ENCODE measurements at places on chromosomes 7 and 10. TPM values are rescaled to one million over a fixed set of nuclear protein-coding genes. Genes with fewer than 3 reads are reported as not detected.

DNA sequence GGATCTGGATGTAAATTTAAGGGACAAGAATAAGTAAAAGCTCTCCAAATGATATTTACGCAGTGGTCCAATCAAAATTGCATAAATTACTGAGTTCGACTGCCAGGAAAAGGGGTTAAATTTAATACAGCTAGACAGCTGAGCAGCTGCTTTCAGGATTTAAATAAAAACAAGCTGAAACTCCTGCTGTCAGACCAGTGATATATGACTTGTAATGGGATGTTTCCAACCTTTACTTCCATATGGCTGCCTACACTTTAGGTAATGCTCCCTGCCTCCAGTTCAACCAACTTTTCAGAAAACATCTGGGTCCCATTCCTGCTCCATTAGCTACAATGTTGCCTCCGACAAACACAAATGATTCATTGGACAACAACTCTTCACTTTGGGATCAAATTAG, 326.3 kb upstream of the DGKB start:
- H3K4me3 ChIP-seq = no peak overlapping the region
- no peaks in the 10 kb centered on the region for H3K4me1 ChIP-seq
- H3K27me3 ChIP-seq = no peaks in the 10 kb centered on the region
- H3K36me3 ChIP-seq = no peaks in the 10 kb centered on the region

GRCh38 chr10:11532306-11532705, 79.1 kb downstream of the USP6NL start:
- H3K27ac ChIP-seq = no peak overlapping the region
- H3K36me3 ChIP-seq = no peaks in the 10 kb centered on the region
- no peak for DNase-seq
- no peak overlapping the region for H3K4me3 ChIP-seq
- no peaks in the 10 kb centered on the region for H3K27me3 ChIP-seq
- H3K4me1 ChIP-seq = peaks cover 15% of the 10 kb centered on the region

GRCh38 chr7:133434246-133434865, 181.5 kb downstream of the EXOC4 start:
- no peak overlapping the region for H3K27ac ChIP-seq
- no peak overlapping the region for H3K4me3 ChIP-seq
- no peak for DNase-seq
- H3K4me1 ChIP-seq = peaks cover 5% of the 10 kb centered on the region
- no peaks in the 10 kb centered on the region for H3K27me3 ChIP-seq

GRCh38 chr10:1123198-1123597, 67.0 kb downstream of the WDR37 start:
- peaks cover 87% of the 10 kb centered on the region for H3K36me3 ChIP-seq
- no peak overlapping the region for H3K4me3 ChIP-seq
- no peaks in the 10 kb centered on the region for H3K4me1 ChIP-seq
- no peak for DNase-seq
- H3K27ac ChIP-seq = no peak overlapping the region

GRCh38 chr10:76892766-76893479, 744.7 kb downstream of the KCNMA1 start:
- no peaks in the 10 kb centered on the region for H3K36me3 ChIP-seq
- H3K27ac ChIP-seq = no peak overlapping the region
- no peak for DNase-seq
- H3K4me3 ChIP-seq = no peak overlapping the region
- H3K27me3 ChIP-seq = no peaks in the 10 kb centered on the region

GRCh38 chr7:79452495-79453265, 787 bp downstream of the MAGI2 start:
- peak overlapping the region; percentile 94 for H3K27ac ChIP-seq
- peak overlapping the region; percentile 76 for H3K4me3 ChIP-seq
- H3K36me3 ChIP-seq = no peaks in the 10 kb centered on the region
- H3K27me3 ChIP-seq = no peaks in the 10 kb centered on the region

GRCh38 chr7:139118234-139118804, 8.8 kb upstream of the ZC3HAV1 start:
- no peak overlapping the region for H3K27ac ChIP-seq
- peaks cover 7% of the 10 kb centered on the region for H3K4me1 ChIP-seq
- no peak overlapping the region for H3K4me3 ChIP-seq
- H3K27me3 ChIP-seq = no peaks in the 10 kb centered on the region

DNA sequence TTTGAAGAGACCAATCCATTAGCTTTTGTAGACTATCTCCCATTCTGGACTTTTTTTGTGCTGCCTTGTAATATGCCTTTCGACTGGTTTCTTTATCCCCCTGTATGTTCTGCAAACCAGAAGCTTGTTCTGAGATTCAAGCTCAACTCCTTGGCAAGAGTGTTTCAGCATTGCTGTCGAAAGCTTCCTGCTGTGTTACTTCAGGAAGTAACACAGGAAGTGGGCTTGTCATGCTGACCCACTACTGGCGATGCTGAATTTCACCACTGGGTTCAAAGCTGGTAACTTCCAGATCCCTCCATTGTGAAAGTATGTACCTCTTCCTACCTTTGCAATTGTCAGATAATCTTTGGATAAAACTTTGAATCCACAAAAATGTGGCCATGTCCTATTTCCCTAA, 57.9 kb upstream of the INSYN2A start:
- peaks cover 19% of the 10 kb centered on the region for H3K36me3 ChIP-seq
- H3K27me3 ChIP-seq = no peaks in the 10 kb centered on the region
- no peak for DNase-seq

DNA sequence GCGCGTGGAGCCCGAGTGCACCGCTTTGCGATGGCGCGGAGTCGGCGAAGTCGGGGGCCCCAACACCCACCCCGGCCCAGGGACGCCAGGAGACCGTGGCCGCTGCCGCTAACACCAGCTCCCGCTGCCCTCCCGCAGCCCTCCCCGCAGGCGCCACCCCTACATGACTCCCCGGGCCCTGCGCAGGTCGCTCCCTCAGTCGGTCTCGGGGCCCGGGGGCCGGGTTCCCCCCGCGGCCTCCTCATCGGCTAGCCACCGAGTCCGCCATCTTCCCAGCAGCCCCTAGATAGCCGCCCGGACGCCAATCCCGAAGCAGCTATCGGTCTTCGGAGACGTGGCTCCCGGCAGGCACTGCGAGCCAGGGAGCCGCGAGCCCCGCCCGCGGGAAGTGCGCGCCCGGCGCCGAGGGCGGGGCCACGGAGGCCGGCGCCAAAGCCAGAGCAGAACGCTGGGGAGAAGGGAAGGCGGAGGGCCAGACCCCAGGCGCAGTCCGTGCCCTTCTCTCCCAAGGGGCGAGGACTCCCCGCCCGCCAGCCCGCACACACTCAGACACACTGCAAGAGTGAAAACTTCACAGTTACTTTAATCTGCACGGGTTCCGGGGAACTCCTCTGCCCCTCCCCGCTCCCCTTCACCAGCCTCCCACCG, at the start of gene FASTK:
TSS of gene FASTK (minus strand) at position 288 of the 648 bp plus-strand sequence. CDS start at position 245, 43 bp downstream.
- H3K36me3 ChIP-seq = peaks cover 9% of the 10 kb centered on the region
- peak; percentile 95 for DNase-seq
- peak within 1 kb of the TSS; percentile 78 for H3K4me3 ChIP-seq
- peaks cover 50% of the 10 kb centered on the region for H3K4me1 ChIP-seq
- peak within 1 kb of the TSS; percentile 88 for H3K27ac ChIP-seq

DNA sequence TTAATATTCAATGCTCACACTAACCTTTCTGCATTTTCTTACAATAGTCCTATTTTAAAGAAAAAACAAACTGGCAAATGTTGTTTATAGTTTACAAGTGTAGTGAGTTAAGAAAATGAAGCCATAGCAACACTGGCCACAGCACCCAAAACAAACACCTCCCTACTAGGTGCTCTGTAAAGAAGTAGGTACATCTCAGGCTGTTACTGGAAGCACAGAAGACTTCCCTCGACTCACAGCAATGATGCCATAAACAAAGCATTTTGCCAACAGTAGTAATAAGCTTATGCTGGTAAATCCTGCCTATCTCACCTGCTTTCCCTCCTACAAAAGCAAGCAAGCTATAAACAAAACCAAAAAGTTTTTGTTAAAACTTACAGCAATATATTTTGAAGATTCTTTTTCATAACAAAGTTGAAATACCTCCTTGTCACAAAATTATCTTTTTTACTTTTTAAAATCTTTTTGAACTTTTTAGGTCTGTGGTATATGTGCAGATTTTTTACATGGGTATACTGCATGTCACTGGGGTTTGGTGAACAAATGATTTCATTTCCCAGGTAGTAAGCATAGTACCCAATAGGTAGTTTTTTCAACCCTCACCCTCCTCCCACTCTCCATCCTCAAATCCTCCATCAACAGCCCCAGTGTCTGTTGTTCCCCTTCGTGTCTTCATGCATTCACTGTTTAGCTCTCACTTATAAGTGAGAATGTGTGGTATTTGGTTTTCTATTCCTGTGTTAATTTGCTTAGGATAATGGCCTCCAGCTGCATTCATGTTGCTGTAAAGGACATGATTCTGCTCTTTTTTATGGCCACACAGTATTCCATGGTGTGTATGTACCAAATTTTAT, 28.4 kb downstream of the COA1 start:
- H3K27ac ChIP-seq = no peak overlapping the region
- no peak for DNase-seq

DNA sequence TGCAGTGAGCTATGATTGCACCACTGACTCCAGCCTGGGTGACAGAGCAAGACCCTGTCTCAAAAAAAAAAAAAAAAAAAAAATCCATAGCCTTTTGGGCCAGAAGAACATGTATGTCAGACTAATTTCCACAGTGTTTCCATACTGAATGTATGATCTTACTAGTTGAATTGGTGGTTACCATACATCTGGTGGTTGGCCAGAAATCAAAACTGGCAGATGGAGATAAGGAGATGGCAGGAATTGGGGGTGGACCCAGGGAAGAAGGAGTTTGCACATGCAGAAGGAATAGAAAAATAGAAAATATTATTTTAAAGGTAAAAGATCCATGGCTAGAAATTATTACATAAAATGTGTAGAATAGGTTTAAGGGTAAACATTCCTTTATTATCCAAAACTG, 3.7 kb upstream of the ATOH7 start:
- H3K27me3 ChIP-seq = peaks cover under 1% of the 10 kb centered on the region
- H3K27ac ChIP-seq = no peak overlapping the region
- no peaks in the 10 kb centered on the region for H3K36me3 ChIP-seq
- peaks cover 12% of the 10 kb centered on the region for H3K4me1 ChIP-seq
- H3K4me3 ChIP-seq = no peak overlapping the region
- DNase-seq = no peak

- DNase-seq = no peak
- no peak overlapping the region for H3K27ac ChIP-seq
- H3K4me1 ChIP-seq = no peaks in the 10 kb centered on the region
Observed at GRCh38 chr10:118394301-118395200, 52.4 kb upstream of the FAM204A start.

DNA sequence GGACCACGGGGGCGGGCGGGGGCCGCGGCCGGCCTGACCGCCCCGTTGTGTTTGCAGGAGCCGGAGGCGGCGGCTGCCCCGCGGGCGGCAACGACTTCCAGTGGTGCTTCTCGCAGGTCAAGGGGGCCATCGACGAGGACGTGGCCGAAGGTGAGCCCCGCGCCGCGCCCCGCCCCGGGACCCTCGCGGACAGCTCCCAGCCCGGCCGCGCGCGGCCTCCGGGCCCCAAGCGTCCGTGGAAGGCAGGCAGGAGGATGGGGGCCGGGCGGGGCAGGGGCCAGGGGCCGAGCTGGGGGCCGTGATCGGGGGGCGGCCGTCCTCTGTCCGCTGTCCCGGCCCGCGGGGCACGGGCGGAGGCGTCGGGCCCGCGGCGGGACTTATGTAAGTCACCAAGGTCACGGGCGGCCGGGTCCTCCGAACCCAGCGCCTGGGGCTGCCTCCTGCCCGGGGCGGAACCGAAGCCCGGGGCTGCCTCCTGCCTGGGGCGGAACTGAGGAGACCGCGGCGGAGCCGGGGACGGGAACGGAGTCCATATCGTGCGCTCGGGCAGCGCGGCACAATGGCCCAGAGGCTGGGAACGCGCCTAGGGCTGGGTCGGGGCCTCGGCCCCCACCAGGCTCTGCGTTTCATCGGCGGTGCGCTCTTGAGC, 497 bp downstream of the PPP2R2D start:
- peak overlapping the region; percentile 95 for H3K27ac ChIP-seq
- H3K4me1 ChIP-seq = peaks cover 34% of the 10 kb centered on the region
- H3K36me3 ChIP-seq = no peaks in the 10 kb centered on the region
- H3K4me3 ChIP-seq = peak overlapping the region; percentile 87
- H3K27me3 ChIP-seq = peaks cover 11% of the 10 kb centered on the region
- DNase-seq = peak; percentile 87

DNA sequence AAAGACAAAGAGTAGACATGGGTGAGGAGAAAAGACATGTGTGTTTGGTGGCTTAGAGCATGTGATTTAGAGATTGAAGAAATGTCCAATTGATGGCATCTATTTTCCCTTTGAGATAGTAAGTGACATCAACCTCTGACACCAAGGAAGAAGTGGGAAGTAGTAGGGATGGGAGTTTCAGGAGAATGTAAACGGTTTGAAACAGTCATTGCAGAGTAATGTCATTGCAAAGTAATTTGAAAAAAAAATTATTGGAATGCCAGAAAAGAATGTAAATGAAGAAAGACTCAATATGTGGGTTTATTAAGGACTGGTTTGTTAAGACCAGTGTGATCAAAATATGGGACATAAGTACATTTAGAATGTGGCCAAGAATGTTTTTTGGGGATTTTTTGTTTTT, 26.6 kb downstream of the GNG11 start:
- H3K4me3 ChIP-seq = no peak overlapping the region
- H3K27ac ChIP-seq = no peak overlapping the region
- H3K4me1 ChIP-seq = no peaks in the 10 kb centered on the region
- no peaks in the 10 kb centered on the region for H3K27me3 ChIP-seq

GRCh38 chr10:67664942-67665341, 31.1 kb downstream of the CTNNA3 start:
- H3K36me3 ChIP-seq = no peaks in the 10 kb centered on the region
- no peak overlapping the region for H3K27ac ChIP-seq
- H3K4me1 ChIP-seq = no peaks in the 10 kb centered on the region
- H3K27me3 ChIP-seq = no peaks in the 10 kb centered on the region

DNA sequence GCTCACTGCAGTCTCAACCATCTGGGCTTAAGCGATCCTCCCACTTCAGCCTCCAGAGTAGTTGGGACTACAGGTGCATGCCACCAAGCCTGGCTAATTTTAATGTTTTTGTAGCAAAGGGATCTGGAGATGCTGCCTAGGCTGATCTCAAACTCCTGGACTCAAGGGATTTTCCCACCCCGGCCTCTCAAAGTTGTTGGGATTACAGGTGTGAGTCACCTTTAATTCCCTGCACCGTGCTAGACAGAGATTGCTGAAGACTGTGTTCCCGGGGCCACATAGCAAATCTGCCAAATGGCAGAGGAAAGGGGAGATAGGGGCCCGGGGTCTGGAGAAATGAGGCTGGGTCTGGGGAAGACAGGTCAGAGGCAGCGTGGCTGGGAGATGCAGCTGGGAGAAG, 20.6 kb upstream of the PSMG3 start:
- peaks cover 37% of the 10 kb centered on the region for H3K27me3 ChIP-seq
- H3K27ac ChIP-seq = no peak overlapping the region
- no peak for DNase-seq

GRCh38 chr7:15439853-15440252, 122.0 kb downstream of the AGMO start:
- no peaks in the 10 kb centered on the region for H3K27me3 ChIP-seq
- H3K4me3 ChIP-seq = no peak overlapping the region
- DNase-seq = no peak
- H3K36me3 ChIP-seq = no peaks in the 10 kb centered on the region

ANXA8L1 gene
- total RNA-seq = 34.6 TPM

POLR2J gene
- 35.0 TPM for total RNA-seq

CFAP70 gene
- 2.7 TPM for total RNA-seq

C10orf143 gene
- 3.4 TPM for total RNA-seq

OR6B1 gene
- total RNA-seq = not detected

ABCB4 gene
- 0.41 TPM for total RNA-seq

ASAH2 gene
- 1.5 TPM for total RNA-seq

TUBB8 gene
- total RNA-seq = 0.20 TPM

ANXA11 gene
- 287 TPM for total RNA-seq

GLUD1 gene
- total RNA-seq = 120 TPM
